ENCODE measurements at places on chromosomes 3 and 15.

DNA sequence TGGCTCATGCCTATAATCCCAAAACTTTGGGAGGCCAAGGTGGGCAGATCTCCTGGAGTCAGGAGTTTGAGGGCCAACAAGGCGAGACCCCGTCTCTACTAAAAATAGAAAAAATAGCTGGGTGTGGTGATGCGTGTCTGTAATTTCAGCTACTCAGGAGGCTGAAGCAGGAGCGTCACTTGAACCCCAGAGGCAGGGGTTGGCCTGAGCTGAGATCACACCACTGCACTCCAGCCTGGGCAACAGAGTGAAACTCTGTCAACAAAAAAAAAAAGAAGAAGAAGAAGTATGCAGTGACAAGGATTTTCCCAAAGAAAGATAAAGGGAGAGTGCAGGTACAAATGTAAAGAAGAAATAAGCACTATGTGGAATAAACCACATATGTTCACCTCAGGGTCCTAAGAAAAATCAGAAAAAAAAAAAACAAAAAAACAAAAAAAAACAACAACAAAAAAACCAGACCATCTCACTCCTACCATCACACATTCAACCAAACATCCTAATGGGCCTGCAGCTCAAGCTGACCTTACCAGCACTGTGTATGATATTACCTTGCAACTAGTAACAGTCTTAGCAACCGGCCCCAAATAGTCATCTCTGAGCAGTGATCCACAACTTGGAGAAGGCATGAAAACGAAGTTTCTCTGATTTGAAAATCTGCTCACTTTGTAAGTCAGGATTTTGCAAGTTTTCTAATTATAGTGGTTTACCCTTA is 296.7 kb upstream of the PROK2 start:
- no peak for DNase-seq

DNA sequence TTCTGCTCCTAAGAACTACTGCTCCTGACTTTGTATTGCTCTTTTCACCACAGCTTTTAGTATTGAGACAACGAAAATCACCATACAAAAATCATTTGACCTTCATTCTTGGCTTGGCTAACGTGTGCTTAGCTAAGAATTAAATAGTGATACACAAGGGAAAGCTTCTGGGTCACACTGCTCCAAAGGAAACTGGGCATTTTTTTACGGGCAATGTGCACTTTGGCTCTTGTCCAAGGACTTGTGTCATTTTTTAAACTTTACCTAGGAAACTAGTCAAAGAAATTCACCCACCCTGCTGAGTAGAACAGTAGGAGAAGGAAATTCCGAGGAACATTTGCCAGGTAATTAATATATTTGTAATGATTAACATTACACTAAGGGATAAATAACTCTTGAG is 19.8 kb downstream of the WDR72 start:
- no peak for DNase-seq

GRCh38 chr15:63076714-63077046 is 34.1 kb downstream of the TPM1 start:
- no peak for DNase-seq

DNA sequence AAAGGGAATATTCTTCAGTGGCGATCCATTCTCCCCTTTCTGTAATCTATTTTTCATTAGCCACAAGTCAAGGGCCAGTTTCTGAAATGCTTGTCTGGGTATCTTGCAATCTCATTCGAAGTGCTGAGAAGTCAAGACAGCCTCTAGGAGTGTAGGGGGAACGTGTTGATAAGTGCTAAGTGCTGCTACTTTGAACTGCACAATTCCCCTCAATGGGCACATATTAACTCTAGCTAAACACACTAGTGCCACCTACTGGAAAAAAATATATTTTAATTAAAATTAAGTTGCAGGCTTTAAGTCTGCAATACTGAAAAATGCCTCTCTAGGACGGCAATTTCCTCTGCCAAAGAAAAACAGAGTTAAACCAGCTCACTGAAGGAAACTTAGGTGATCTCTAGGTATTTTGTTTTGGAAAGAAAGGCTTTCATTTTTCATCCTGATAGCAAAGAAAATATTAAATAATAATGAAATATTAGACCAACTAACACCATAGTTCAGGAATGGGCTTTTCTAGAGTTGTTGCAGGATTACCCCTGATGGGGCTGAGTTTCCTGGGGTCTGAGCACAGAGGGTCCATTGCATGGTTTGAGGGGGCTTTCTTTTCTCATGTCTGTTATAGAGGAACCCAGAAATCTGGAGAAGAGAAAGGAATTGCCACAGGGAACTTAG is 181.9 kb upstream of the KBTBD8 start:
- DNase-seq, result peak; percentile 44

DNA sequence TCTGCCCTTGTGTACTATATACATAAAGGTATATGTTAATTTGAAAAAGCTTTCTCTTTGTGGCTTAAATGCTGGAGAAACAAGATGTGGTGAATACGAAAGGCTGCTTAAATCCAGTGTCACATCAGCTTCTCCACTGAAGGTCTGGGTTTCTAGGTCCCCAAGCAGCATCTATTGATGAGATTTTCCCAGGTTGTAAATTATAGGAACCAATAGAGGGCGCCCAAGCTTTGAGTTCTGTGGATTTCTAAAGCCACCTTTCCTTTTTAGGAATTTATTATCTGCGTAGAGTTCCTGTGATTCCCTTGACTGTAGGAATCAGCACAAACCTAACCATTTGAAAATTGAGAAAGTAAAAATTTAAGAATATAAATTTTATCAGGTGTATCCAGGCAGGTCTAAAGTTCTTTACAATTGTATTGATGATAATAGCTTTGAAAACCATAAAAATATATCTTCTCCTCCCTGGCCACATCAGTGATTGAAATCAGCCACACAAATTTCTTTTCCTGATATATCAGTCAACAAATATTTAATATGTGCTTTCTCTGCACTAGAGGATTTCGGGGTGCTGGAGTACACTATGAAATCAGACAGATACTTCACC is 88.3 kb upstream of the ADAMTSL3 start:
- DNase-seq, result no peak

Measured in DMS 273 treated with DMSO at 0.1 percent for 48 hours (cell line).